ENCODE measurements at places on chromosomes 2 and 18.

DNA sequence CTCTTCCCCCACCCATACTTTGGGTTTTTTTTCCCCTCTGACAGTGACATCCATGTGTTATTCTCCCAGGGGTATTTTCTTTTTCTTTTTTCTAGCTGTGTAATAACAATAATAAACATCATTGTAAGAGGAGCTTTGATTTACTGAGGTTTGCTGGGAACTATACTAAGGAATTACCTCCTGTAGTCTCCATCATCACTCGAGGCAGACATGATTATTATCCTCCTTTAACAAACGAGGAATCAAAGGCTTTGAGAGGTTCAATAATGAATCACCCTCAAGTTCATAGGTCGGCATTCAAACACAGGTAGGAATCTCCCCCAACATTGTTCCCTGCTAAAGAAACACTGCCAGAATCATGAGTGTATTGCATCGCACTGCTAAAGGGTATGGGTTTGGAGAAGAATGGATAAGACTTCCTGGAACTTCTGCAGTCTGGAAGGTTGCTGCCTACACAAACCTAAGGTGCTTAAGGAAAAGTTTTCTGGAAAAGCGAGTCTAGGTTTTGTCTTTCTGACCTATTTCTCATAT is 260.2 kb upstream of the SESTD1 start:
- DNase-seq, result no peak

DNA sequence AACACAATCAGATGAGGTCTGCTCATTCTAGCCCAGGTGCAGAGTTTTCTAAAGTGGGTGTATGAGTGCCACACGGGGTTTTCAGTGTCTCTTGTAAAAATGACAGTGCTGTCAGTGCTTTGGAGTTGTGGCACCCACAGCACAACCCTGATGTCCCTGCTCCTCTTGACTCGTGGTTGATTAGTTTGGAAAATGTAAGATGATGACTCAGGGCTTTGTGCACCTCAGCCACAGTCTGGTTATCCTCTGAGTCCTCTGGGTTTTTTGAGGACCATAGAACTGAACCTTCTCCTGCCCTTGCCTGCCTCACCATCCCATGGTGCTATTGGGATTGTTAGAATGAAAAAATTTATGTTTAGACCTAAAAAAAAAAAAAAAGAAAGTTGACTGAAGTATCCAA is 105.6 kb downstream of the MYO1B start:
- no peak for DNase-seq

DNA sequence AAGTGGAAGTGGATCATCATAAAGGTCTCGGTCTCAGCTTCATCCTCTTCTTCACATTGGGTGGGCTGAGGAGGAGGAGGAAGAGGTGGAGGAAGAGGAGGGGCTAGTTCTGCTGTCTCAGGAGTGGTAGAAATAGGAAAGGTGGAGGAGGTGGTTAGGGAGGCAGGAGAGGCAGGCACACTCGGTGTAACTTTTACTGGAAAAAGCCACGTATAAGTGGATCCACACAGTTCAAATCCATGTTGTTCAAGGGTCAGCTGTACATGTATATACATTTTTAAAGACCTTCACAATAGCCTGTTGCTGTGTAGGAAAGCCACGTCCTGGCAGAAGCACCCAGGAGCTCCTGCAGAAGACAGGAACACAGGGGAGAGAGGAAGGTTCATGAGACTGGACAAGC is 110.3 kb upstream of the RAB12 start:
- DNase-seq, result no peak

DNA sequence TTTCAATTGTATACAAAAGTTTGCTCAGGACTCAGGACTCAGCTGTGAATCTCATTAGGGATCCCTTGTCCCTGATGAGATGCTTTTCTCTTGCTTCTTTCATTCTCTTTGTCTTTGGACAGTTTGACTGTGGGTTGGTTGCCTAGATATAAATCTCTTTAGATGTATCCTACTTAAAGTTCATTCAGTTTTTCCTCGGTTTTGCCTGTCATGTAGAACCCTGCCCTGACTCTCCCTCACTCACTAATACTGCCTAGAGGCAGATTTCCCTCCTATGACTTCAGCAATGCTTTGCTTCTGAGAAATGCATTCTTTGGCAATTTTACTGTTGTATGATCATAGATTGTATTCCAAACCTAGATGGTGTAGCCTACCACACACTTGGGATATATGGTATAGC is 421.4 kb upstream of the TCF4 start:
- DNase-seq, result no peak

- no peak for DNase-seq
Observed at GRCh38 chr2:167534443-167534842, 646.2 kb downstream of the XIRP2 start.

DNA sequence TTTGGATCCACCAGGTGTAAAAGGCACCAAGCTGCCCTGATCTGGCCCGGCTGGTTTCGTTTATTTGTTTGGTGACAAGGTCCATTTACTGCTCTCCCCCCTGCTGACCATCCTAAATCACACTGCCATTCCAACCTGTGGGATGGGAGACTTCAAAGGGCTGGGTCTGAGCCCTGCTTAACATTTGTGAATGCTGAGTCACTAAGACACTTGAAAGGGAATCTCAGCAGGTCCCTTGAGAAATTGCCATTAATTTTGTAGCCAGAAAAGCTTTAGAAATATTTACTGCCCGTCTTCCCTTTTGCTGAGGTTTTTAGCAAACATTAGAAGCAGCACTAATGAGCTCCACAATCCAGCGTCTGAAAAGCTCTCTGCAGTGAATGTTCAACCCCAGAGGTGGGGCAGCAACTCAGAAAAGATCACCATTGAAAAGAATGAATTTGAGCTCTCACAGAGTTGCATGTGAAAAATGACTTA is 133.8 kb downstream of the ARL4C start:
- no peak for DNase-seq

GRCh38 chr2:10327896-10328669 is 25.4 kb downstream of the HPCAL1 start:
- DNase-seq, result no peak

GRCh38 chr2:226839161-226839560 is 3.3 kb downstream of the RHBDD1 start:
- DNase-seq, result no peak

DNA sequence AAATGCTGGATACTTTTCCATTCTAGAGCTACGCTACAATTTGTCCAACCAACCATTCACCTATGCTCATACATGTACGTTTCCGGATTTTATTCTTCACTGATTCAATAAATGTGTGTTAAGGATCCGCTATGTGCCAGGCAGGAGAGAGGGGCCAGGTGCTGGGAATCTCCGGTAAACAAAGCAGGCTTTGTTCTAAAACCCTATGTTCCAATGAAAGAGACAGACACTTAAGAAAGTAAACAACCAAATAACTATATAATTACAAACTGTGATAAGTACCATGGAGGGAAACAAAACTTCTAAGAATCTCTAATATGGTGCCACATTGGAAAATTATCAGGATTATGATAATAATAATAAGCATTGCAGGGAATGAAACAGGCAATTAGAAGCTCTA is 22.2 kb upstream of the POMC start:
- no peak for DNase-seq

GRCh38 chr2:69482471-69482870 is 45.2 kb upstream of the NFU1 start:
- no peak for DNase-seq

- no peak for DNase-seq
Observed at GRCh38 chr2:22002066-22002465, 878.3 kb downstream of the TDRD15 start.

- DNase-seq, result no peak
Observed at GRCh38 chr2:174924061-174924693, 81.0 kb downstream of the CHN1 start.

DNA sequence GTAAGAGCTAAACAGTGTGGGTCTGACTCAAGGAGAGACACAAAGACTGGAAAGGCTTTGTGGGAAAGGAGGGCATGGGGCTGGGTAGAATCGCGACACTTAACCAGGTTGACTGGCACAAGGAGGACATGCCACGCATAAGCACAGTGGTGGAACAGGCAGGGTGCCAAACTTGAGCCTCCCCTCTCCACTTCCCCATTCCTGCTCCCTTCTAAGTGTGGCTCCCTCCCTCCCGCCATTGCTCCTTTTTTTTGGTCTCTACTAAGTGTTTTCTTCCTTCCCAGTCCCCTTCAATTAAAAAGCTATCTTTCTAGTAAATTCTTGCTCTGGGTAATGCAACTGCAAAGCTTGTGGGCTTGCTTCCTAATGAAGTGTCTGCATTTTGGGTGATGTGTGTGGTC is 40.3 kb upstream of the ZFP36L2 start:
- peak; percentile 47 for DNase-seq

DNA sequence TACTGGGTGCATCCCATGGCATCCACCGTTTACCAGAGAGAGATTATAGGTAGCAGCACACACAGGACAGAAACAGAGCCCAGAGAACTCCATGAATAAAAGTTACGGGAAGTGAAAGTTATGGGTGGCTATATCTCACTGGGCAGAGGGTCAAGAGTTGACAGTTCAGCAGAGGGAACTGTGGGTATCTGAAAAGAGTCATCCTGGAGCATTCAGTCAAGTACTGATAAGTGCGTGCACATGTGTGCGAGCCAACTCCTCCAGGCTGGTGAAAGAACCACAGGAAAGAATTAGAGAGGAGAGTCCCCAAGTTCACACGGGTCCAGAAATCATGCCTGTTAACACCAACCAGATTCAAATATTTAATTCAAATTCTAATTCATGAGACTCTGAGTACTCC is 1588.2 kb downstream of the LRP1B start:
- no peak for DNase-seq

GRCh38 chr2:197996583-197996982 is 192.2 kb downstream of the PLCL1 start:
- DNase-seq, result peak; percentile 24

DNA sequence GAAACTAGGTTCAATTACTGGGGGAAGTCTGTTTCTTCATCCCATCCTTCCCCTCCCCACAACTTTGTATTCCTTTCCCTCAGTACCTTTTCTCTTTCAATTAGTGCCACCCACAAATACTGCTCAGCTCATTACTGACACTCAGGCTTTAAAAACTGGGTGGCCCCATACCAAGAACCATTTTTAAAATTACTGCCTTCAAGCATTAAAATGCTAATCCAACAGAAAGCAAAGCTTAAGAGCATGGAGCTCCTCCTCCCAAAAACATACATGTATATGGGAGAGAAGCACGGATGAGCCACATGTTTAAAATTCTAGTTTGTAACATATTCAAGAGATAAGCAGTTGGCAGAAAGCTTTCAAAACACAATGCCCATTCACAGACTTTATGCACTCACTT is 44.0 kb downstream of the IRS1 start:
- DNase-seq, result no peak

GRCh38 chr2:57973621-57974186 is 72.9 kb upstream of the VRK2 start:
- DNase-seq, result no peak

DNA sequence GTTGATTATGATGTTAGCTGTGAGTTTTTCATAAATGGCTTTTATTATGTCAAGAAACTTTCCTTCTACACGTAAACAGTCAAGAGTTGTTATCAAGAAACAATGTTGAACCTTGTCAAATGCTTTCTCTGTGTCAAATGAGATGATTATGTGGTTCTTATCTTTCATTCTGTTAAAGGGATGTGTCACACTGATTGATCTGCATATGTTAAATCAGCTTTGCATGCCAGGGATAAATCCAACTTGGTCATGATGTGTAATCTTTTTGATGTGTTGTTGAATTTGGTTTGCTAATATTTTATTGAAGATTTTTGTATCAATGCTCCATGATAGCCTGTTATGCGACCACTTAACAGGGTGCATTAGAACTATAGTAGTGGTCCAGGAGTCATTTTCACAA is 107.3 kb downstream of the C1QL2 start:
- no peak for DNase-seq

DNA sequence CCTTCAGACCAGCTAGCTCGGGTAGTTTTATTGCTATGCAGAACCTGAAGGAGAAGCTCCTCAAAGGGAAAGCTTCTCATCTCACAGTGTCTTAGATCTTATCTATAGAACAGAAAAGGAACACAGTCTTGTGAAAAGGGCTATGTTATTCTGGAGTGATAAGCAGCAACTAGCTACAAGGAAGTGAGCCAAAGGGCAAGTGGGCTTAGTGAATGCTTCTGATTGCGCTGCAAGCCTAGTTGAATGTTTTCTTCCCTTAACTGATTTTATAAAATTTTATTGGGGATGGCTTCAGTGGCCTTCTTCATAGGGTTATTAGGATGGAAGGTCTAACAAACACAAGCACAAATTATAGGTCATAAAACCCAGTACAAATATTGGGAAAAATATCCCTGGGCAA is 400.1 kb downstream of the PARD3B start:
- no peak for DNase-seq

DNA sequence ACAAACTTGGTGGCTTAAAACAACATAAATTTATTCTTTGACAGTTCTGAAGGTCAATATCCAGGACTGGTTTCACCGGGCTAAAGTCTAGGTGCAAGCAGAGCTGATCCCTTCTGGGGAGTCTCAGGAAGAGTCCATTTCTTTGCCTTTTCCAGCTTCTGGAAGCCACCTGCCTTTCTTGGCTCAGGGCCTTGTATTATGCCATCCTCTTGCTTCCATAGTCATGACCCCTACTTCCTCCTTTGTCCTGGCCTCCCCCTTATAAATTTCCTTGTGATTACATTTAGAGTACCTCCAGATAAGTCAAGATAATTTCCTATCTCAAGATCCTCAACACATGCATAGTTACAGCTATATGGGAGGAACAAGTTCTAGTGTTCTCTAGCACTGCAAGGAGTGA is 1089.5 kb downstream of the LRP1B start:
- no peak for DNase-seq

- peak; percentile 85 for DNase-seq
Observed at GRCh38 chr2:216023055-216023648, 9.8 kb upstream of the MREG start.

GRCh38 chr18:67672716-67673115 is 156.2 kb upstream of the DSEL start:
- DNase-seq, result no peak

DNA sequence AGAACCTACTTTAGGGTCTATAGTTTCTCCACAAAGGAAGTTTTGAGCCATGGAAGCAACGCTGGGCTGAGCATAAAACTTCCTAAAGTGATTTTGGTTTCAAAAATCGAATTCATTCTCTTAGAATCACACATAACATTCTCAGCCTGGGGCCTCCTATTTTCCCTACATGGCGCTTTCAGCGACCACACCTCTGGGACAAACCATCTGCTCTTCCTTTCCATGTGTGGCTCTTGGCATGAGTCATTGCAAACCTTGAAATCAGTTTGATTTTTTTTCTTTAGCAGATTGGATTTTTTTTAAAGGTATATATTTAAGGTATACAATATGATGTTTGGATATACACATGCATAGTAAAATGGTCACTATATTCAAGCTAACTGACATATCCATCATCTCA is 72.5 kb upstream of the APCDD1 start:
- no peak for DNase-seq

- DNase-seq, result no peak
Observed at GRCh38 chr2:145305889-145306288, 786.0 kb upstream of the ZEB2 start.

GRCh38 chr2:164782323-164782722 is 59.3 kb downstream of the COBLL1 start:
- DNase-seq, result no peak

All from hematopoietic multipotent progenitor cell treated with erythropoietin and hydrocortisone succinate and interleukin-3 and kit ligand, for 6 days (in vitro differentiated cells).